ENCODE measurements at places on chromosomes 2 and 18.

- no peak for DNase-seq
These were observed 63.5 kb downstream of the MYCN start for GRCh38 chr2:16003809-16004208.

DNA sequence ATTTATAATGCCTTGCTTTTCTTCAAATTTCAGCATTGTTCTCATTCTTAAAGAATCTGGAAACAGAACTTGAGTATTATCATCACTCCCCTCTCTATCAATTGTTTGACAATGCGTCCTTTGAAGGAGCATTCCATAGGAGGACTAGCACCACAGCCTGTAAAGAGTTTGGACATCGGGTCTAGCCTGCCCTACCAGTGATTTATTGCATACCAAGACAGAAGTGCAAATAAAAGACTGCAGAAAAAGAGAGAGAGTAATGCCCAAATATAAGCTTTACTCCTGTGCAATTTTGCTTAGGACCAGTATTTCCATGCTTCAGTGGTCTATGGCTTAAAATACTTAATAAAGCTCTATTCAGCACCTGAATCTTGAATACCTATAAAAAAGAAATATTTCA lies 55.4 kb upstream of the MAP2 start:
- DNase-seq = no peak

DNA sequence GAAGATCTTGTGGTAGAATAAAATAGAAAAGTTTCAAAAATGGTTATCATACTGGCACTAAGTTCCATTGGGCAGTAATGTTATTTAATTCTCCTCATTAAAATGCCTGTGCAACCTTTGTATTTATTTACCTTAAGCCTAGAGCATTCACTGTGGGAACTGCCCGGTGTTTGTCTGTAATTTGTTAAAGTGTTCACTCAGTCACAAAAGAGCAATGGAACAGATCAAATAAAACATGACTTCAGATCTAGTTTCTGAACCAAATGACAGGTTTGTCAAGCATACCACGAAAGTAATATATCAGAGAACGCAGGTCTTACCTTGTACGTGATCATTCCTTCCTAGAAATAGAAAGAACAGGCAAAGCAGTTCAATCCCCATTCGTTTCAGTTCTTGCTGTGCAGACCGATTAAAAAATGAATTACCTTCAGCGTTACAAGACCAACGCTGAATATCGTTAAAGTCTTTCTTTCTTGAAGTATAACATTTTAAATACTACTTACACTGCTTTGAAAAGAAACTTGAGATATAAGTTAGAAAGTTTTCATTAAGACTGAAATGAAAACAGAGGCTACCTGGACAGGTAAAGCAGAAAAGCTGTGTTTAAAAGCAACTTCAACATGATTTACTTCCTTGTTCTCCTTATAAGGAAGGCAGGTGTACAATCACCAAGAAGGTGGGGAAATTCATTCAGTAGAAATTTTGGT lies at the start of gene ITGB6:
Gene ITGB6 (minus strand): TSS at position 590 of the 707 bp plus-strand sequence. CDS start 209 bp downstream, at position 381.
- DNase-seq = no peak

DNA sequence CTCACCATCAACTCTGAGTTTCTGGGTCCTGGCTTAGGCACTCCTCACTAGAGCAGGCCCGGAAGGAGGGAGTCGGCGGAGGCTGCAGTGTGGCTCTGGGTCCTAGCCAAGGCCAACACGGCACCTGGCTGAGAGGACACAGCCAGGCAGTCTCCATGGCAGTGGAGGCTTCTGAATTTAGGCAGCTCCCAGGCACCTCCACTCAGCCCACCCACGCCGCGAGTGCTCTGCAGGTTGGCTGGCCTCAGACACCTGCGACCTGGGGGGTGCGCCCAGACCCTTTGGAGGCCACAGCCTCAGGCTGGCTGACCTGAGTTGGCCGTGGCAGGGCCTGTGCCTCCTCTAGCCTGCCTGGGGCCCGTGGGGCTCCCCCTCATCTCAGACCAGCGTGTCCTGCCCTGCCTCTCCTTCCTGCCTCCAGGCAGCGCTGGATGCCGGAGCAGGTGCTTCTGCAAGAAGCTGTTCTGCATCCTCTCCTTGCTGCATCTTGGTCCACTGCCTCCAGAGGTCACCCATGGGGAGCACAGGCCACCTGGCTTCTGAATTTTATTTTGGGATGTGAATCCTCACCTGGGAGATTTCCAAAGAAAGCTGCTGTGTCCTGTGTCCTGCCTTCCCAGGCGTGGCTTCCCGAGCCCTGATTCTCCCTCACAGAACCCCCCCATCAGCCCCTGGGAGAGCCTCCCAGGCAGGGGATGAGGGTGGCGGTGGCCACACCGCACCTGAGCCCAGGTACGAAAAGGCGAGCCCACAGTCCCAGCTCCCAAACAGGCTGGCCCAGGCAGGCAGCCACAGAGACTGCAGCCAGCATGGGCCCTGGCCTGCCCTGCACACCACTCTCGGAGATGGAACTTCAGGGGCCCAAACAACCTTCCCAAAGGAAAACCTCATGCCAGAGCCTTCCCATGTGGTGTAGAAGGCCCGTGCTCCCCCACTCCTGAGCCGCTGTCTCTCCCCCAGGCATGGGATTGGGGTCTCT lies 23.4 kb downstream of the AQP12A start:
- no peak for DNase-seq

- DNase-seq = no peak
These were observed 42.3 kb downstream of the SPRED2 start for GRCh38 chr2:65390134-65390533.

- DNase-seq = no peak
These were observed 1922.3 kb upstream of the CELF4 start for GRCh38 chr18:39487932-39488331.

DNA sequence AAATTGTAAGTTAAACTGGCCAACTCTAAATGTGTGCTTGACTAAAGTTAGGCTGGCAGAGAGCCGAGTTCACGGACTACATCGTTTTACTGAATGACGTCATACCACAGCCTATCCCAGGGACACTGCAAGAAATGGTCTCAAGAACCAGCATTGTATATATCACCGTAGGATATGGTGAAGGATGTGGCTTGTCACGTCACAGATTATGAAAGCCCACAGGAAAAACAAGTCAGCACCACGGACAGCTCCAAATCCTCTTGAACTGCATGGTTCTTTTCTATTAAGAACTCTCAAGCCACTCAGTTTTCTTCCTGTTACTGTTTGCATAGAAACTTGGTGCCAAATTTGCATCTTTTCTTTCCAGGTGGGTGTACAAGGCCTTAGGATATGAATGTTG lies 85.1 kb upstream of the ACAA2 start:
- DNase-seq = peak; percentile 82

DNA sequence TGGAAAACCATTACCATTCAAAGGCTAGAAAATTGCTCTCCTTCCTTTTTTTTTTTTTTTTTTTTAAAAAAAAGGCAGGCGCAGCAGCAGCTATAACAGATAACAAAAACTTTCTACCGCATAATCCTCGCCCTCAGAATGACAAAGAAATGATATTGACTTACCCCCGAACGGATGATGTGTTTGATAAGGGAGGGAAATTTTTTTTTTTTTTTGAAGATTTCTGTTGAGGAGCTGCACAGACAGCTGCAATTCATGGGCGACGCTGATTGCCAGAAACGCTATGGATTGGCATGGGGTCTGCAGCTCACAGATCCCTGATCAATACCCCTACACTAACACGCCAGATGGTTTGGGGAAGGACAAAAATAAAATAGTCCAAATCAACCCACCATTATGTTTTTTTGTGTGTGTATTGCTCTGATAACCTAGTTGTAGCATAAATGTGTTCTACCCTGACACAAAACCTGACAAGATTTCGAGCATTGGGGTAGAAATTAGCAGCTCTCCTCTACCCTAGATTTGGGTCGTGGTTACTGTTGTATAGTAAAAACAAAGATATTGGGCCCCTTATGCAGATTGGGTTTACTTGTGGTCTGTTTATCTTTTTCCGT lies 3.6 kb upstream of the ONECUT2 start:
- DNase-seq = no peak

- no peak for DNase-seq
These were observed 844.3 kb downstream of the MBD2 start for GRCh38 chr18:53380063-53380639.

GRCh38 chr2:136393514-136393913 lies 275.6 kb upstream of the CXCR4 start:
- no peak for DNase-seq

DNA sequence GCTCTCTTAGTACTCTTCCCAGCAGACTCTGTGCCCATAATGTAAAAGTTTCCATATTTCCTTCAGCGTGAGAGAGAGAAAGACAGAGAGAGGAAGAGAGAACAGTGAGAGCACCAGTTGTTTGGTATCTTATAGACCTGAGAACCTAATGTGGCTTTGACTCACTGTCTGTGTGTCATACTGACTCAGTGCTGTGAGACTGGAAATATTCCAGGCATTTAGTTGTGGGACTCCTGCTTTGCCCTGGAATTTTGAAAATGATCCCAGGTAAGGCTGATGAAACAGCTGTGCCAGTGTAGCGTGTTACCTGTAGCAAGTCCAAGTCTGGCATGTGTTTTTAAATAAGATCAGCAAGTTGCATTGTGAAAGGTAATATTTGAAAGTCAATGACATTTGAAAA lies 87.9 kb upstream of the KCNH7 start:
- DNase-seq = no peak

GRCh38 chr2:4947911-4948310 lies 744.3 kb upstream of the SOX11 start:
- DNase-seq = no peak

DNA sequence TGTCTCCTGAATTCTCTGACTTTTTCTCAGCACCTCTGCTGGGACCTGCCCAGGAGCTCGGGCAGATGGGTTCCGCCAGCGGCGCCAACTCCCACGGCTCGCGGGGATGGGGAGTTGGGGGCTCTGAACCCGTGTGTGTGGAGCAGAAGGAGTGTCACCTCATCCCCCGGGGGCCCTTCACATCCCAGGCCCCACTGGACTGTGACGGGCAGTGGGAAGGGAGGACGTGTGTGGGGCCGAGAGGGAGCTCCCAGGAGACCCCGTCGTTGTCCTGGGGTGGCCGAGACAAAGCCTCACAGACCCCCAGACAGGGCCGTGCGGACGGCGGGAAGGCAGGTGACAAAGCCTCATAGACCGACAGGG lies 130.0 kb upstream of the CTDP1 start:
- no peak for DNase-seq

DNA sequence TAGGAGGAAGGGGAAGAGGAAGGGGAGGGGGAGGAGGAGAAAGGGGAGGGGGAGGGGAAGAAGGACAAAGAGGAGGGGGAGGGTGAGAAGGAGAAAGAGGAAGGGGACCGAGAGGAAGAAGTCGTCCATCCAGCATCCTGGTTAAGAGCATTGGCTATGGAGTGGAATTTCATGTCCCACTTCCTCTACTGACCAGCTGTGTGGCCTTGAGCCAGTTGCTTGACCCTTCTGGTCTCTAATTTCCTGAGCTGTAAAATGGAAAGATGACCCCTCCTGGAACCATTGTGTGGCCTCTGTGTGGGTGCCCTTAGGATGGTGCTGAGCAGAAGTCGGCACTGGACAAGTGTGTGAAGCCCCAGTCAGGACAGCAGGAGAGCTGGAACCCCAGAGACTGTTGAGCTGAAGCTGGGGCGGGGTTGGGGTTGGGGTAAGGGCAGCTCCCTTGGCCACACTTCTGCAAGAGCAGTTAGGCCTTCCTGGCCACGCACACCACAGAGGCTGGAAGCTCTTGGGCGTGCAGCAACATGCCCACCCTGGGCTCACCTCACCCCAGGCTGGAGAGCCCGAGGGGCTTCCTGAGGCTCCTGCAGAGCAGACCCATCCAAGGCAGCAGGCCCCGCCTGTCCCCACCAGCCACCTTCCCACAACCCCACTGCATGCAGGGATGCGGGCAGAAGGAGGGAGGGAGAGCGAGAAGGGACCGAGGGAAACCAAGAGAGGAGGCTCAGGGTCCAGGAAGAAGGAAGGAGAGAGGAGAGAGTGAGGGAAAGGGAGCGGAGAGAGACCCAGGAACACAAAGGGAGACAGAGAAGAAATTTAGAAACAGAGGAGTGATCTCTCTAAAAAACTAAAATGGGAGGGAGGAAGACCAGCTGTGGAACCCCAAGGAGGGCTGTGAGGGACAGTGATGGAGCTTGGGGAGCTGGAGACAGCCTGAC lies 16.2 kb downstream of the ADRA2B start:
- DNase-seq = peak; percentile 60

- DNase-seq = peak; percentile 4
These were observed 818.1 kb downstream of the SLC4A3 start for GRCh38 chr2:220445429-220446105.

DNA sequence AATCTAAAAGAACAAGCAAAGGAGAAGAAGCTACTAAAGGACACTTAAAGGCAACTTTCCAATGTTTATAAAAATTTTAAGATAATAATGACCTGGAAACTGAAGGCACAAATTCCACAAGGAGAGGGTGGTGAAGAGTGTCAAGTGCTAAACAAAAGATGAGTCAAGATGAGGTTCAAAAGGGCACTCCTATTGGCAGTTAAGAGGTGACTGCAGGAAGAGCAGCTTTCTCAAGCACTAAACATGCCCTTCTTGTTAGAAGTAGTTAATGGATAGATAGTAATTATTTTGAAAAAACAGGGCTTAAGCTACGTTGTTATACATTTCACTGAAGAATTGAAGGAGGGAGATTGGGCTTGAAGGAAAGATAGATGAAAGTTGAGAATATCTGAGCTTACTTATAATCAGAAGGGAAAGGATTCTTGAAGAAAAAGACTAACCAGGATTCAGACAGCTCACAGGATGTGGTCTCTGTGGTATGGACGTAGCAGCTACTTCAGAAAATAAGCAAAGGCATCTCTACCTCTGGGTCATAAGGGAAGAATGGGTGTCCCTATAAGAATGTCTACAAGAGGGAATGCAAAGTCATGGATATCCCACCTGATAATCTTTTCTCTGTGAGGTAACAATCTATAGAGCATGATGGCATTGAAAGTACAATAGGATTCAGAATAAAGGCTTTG lies 454.7 kb upstream of the SLC39A10 start:
- no peak for DNase-seq

DNA sequence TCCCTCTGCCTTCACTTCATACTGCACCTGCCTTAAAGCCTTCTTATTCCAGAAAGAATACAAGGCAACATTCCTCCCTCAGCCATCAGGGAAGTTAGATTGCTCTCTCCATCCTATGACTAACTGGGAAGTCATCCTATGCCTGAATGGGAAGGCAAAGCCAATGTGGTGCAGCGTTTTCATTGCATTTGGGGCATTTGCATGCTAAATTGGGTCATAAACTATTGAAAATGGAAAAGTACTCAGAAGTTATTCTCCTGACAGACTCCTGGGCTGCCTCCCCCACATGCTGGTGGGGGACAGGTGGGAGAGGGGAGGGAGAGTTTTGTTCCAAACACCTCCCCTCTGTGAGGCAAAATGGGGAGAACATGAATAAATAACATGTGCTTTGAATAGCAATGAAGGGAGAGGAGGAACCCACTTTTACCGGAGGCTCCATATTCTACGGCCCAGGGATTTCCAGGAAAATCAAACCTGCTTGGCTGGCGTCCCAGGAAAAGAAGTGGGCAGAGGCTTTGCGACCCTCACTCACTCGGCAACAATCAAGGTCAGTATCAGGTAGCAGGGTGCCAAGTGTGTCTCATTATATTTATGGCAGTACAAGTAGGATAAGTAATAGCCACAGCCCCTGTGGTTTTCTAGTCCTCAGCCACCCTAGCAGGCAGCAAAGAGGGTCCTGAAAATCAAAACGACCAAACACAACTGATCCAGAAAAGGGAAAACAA lies 84.1 kb downstream of the BOD1L2 start:
- no peak for DNase-seq

- DNase-seq = no peak
These were observed 154.2 kb upstream of the KYNU start for GRCh38 chr2:142723236-142723635.

GRCh38 chr18:49690312-49690711 lies 123.0 kb downstream of the ACAA2 start:
- no peak for DNase-seq

- no peak for DNase-seq
These were observed 13.6 kb downstream of the PTPN18 start for GRCh38 chr2:130369311-130369964.

- DNase-seq = peak; percentile 74
These were observed 40.3 kb downstream of the PLA2R1 start for GRCh38 chr2:160022162-160022561.

Data from osteoblast (primary cell).